ENCODE measurements at places on chromosomes 5 and 9.

DNA sequence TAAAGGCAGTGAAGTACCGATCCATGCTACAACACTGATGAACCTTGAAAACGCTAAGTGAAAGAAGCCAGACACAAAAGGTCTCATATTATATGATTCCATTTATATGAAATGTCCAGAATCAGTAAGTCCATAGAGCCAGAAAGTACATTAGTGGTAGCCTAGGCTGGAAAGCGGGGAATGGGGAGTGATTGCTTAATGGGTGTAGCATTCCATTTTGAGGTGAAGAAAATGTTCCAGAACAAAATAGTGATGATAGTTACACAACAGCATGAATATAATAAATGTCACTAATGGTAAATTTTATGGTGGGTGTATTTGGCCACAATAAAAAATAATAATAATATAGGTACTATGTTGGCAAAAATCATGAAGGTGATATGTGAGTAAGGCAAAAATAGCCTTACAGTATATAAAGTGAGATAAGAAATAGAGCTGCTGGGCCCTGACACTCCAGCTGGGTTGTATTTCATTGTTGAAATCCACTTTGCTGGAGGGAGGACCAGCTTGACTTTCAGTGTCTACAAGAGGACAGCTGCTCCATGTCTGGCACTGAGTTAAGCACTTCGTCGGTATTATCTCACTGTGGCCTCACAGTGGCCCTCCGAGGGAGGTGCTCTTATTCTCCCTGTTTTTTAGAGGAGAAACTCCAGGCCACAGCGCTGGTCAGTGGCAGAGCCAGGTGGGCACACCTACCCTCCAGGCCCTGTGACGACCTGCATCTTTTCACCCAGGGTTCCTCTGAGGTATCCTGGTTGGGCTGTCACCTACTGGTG is 22.4 kb upstream of the ANGPTL2 start:
- DNase-seq = no peak

DNA sequence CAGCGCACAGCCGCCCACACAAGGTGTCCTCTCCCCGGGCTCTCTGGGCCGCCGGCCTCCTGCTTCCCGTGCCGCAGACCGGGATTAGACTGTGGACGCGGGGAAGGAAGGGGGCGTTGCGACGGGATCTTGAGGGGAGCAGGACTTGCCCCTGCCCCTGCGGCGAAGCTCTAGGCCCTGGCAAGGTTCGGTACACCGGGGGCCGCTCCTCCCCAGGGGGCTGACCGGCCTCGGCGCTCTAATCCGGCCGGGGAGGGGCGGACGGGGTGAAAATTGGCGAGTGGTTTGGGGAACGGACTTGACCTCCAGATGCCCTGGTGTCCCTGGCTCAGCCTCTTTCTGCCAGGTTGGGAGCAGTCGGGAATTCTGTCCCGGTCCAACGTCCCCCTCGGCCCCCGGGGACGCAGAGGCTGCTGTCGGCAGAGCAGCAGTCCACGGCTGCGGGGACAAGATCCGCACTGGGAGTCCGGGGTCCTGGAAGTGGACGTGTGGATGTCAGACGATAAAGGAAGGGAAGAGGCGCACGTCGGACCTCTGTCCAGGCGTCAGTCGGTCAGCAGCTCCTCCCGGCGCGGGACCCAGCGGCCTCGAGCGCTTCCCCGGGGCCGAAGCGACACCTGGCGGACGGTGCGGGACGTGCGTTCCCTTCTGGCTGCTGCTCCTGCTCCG is 1.9 kb upstream of the CNTFR start:
- DNase-seq = peak; percentile 61

- no peak for DNase-seq
These were observed 82.0 kb downstream of the YIPF5 start for GRCh38 chr5:144088206-144089064.

DNA sequence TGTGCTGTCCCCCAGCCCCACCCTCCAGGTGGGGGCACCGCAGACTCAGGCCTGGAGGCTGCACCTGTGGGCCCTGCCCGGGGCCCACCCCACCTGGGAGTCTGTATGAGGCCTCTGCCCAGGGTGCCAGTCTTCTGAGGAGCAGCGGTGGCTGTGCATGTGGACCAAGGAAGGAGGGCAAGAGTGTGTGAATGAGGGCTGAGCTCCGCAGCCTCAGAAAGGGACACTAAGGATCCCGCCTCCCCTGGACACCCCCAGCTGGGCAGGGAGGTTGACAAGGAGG is 19.1 kb downstream of the FGD3 start:
- DNase-seq = no peak

GRCh38 chr5:132259069-132259851 is 1.8 kb downstream of the PDLIM4 start:
- DNase-seq = peak; percentile 42

GRCh38 chr5:135392256-135392655 is 6.8 kb downstream of the MACROH2A1 start:
- DNase-seq = no peak

DNA sequence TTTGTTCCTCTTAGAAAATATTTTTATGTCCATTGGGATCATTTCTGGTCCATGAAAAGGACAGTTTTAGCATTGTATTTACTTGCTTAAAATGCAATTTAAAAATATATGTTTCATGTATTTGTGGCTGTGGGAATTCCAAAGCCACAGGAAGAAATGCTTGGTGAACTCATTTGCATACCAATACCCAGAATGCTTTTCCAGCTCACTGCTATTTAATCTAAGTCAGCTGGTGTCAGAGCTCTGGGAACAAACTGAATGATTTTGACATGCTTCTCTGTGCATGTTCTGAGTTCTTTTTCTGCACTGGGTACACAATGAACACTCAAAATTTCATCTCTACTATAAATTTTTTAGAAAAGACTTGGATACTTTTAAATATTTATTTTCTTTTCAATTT is 482.8 kb upstream of the ARRDC3 start:
- no peak for DNase-seq

GRCh38 chr5:33852319-33852718 is 39.5 kb downstream of the ADAMTS12 start:
- no peak for DNase-seq

DNA sequence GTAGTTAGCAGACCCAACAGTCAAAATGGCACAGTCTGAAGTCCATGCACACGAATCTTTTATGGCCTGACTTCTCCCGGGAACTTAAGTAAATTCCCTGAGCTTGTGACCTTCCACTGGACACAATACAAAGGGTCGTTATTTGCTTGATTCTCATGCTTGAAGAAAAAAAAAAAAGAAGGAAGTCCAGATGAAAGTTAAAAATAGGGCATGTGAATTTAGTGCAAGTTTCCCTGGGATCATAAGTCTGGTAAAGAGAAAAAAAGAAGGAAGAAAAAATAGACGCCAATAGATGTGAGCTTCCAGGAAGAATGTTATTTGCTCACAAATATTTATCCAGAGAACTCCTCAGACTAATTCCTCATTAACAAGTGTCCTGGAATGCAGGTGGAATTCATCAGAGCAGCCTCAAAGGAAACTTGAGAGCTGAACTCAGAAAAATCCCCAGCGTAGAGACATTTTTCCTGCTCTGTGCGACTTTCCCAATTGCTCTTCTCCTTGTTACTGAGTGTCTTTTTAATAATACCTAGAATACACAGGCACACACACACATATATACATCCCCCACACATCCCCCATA is 616.3 kb downstream of the EBF1 start:
- DNase-seq = no peak

GRCh38 chr5:114957384-114957783 is 212.3 kb downstream of the TRIM36 start:
- no peak for DNase-seq

- no peak for DNase-seq
These were observed 36.5 kb upstream of the RASA1 start for GRCh38 chr5:87231037-87231808.

DNA sequence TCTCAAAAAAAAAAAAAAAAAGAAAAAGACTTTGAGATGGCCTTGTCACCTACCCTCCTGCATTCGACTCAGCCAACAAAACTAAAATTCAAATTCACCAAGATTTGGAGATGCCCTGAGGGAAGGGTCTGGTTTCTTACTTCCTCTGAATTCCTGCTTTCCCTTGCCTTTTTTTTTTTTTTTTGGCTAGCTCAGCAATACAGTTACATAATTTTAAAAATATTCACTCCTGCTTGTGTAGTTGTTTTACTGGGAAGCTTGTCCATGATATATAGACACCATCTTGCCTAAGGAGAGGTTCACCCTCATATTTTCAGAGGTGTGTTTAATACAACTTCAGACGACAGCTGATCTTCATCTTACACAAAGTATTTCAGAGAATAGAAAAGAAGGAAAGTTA is 21.3 kb upstream of the SERINC5 start:
- DNase-seq = no peak

GRCh38 chr5:165673499-165673898 is 2168.1 kb downstream of the MAT2B start:
- no peak for DNase-seq

- DNase-seq = no peak
These were observed 299.9 kb downstream of the SPOCK1 start for GRCh38 chr5:137199201-137199600.

GRCh38 chr5:138620663-138621224 is 45.5 kb upstream of the HSPA9 start:
- no peak for DNase-seq

GRCh38 chr9:71518045-71518827 is 250.1 kb downstream of the CEMIP2 start:
- no peak for DNase-seq

- no peak for DNase-seq
These were observed 78.4 kb downstream of the SLC38A9 start for GRCh38 chr5:55633574-55634208.

GRCh38 chr9:35193762-35194161 is 32.0 kb downstream of the UNC13B start:
- no peak for DNase-seq

DNA sequence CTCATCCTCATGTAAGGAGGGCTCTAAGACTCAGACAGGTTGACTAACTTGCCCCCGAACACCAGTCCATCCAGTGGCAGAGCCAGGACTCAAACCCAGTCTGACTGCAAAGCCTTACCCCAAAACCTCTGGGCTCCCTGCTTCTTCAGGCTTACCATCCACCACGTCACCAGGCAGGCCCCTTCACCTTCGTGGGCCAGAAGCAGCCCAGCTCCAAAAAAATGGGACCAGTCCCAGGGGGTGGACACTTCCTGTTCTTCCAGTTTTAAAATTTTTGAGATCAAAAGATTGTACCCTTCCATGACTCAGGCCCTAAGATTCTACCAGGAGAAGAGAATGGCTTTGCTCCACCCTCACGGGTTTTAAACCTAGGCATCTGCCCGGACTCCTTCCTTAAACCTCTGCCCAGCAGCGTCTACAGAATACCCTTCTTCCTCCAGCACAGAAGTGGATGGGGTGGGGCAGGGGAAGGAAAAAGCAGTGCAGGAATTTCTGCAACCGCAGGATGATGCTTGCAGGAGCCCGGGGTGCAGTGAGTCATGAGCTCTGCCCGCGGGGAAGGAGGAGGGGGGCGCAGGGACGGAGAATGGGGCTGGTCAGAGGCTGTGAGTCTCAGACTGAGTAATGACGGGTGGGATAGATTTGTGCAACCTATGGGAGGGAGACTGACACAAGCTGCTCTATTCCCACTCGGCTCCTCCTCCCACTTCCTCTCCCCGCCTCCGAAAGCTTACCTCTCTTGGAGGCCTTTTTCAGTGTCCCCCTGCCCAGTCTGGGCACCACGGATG is 50.4 kb upstream of the STXBP1 start:
- DNase-seq = no peak

DNA sequence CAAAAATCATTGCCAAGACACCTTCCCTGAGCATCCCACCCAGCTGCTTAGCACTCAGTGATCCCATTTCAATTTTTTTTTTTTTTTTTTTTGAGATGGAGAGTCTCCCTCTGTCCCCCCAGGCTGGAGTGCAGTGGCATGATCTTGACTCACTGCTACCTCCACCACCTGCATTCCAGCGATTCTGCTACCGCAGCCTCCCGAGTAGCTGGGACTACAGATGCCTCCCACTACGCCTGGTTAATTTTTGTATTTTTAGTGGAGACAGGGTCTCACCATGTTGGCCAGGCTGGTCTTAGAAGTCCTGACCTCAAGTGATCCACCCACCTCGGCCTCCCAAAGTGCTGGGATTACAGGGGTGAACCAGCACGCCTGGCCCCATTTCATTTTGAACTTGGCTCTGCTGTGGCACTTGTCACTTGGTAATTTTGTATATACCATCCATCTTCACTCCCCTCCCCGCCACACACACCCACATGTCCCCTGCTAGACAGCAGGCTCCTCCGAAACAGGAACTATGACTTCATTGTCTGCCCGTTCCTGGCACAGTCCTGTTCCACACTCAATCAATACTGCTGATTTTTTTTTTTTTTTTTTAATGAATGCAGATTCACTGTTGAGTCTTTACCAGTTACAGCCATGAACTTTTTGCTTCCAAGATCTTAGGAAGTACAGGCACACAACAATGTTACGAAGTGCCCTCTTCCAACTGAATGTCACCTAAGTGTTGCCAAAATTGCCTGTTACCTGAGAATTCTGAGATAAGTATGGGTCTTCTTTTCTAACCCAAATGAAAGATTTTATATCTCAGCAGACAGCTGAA is 17.3 kb upstream of the ZBTB34 start:
- peak; percentile 76 for DNase-seq

DNA sequence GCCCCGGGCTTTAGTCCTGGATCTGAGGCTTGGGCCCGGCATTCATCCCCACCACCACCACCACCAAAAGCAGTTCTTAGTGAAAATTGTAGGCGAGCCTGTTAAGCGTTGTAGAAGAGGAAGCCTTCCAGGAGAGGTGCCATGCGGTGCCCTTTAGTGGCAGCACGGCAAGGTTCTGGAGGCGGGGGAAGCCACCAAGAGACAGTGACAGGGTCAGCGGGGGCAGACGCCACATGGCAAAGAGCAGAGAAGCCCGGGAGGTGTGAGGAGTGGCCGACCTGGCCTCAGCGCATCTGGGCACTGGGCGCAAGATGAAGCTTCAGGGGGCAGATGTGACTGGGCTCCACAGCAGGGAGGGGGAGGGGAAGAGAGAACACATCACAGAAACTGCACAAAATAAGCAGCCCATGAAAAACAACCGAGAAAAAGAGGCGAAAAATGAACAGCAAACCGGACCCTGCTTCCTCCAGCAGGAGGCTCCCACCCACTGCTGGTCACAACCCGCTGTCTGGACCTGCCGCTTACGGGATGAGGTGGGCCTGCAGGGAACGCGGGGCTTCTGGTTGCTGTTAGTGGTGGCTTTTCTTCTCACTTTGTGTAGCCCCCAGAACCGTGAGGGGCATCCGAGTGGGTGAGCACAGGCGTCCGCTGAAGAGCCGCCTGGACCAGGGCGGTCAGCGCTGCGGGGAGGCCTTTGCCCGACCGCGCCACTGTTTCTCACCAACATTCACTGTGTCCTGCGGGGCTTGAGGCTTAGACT is 4.3 kb downstream of the LRRC14B start:
- no peak for DNase-seq
